DMS 273 treated with DMSO at 0.1 percent for 48 hours (cell line): ENCODE measurements at places on chromosomes 4 and X.

- DNase-seq: no peak
Observed at GRCh38 chr4:16082041-16082425, 1.8 kb downstream of the PROM1 start.

- DNase-seq: no peak
Observed at GRCh38 chrX:78514852-78515251, 144.3 kb downstream of the RTL3 start.

- DNase-seq: no peak
Observed at GRCh38 chr4:123889507-123889906, 492.9 kb downstream of the SPRY1 start.

DNA sequence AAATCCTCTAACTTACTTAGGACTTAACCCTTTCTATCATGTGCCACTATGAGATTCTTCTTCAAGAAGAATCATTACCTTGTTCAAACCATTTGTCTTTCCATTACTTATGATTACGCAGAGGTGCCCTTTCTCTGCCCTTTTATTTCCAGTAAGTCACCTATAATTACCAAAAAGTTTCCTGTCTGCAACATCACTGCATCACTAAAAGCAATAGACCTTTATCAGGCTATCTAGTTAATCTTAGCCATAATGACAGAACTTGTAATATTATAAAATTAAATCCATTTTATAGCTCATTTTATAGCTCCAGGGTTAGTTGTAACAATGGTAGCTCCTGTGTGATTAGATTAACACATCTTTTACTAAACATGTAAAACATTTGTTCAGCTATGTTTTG is 673.6 kb upstream of the PITX2 start:
- no peak for DNase-seq

DNA sequence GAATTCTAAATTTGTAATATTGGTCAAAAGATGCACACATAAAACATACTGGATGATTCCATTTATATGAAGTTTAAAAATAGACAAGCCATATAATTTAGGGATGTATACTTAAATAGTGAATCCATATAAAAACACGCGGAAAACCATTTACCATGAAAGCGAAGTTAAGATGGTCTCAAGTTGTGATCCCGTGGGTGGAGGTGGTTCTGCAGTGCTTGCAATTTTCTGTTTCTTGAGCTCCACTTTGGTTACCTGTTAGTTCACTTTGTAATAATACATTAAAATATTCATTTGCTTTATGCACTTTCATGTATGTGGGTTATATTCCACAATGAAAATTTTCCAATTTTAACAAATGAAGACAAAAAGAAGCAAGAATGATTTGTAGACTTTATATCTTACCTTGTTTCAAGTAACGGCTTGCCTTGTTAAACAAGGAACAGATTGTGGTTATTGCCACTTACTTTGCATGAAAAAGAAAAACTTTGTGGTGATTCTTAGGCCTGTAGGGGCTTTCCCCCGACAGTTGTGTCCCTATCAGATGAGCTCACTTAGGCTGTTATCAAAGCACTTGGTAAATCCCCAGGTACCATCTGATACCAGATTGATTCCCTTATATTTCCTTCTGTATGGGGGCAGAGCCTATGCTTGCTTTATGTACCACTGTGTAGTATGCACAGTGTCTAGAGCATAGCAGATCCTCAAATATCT is 12.2 kb downstream of the UCP1 start:
- no peak for DNase-seq

GRCh38 chr4:36872679-36873078 is 371.9 kb upstream of the NWD2 start:
- DNase-seq: no peak

DNA sequence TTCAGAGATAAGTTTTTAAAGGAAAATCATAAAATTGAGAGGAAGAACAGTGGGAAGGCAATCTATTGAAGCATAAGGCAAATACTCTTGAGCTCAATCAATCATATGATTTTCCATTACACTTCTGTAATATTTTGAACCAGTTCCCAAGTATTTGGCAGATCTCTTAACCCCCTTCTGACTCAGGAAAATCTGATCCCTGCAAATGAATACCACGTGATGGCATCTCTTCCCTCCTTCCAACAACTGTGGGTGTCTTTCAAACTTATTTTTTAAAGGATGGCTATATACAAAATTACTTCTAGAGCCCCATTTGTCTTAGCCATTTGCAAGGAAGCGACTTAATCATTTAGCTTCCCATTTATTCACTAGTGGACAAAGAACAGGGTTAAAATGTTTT is 41.9 kb downstream of the AMOT start:
- no peak for DNase-seq

DNA sequence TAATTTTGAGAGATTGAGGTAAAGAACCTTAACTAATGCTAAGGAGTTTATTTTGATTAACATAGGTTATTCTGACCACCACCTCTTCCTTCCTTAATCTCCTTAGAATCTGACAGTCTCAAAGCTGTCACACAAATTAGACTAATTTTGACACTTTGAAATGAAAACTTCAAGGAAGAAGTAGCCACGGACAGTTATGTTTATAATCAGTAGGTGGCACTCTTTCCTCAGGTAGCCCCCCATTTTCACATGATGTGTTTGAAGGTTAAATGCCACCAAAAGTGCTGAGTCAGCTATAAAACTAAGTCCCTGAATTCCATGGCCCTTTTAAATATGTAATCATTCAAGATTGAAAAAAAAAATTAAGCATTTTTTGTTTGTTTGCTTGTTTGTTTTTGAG is 22.4 kb downstream of the TMEM33 start:
- DNase-seq: no peak

- no peak for DNase-seq
Observed at GRCh38 chr4:53559021-53559620, 32.2 kb downstream of the LNX1 start.

- DNase-seq: no peak
Observed at GRCh38 chr4:106201373-106201772, 114.6 kb downstream of the TBCK start.

GRCh38 chr4:101155368-101155767 is 192.0 kb downstream of the PPP3CA start:
- DNase-seq: no peak

- no peak for DNase-seq
Observed at GRCh38 chrX:118694638-118695037, 32.8 kb upstream of the IL13RA1 start.

- no peak for DNase-seq
Observed at GRCh38 chrX:110741213-110741796, 54.3 kb downstream of the CHRDL1 start.

- DNase-seq: peak; percentile 7
Observed at GRCh38 chrX:103464072-103464773, 55.1 kb downstream of the RAB40A start.

- DNase-seq: no peak
Observed at GRCh38 chr4:21811565-21811964, 137.0 kb downstream of the KCNIP4 start.

DNA sequence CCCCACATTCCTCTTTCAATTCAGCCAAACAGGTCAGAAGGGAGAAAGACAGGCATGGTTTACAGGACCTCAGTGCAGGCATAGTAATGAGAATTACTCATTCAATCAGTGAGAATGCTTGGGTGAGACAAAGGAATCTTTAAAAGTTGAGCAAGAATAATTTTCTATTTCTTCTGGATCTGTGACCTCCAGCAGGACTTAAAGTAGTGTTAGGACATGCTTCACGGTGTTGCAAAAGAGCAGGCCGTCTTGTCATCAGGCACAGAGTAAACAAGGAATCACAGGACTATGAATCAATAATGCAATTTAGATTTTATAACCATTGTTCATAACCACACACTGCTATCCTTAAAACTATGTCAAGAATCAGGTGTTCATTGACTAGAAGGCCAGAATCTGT is 130.6 kb upstream of the GLRA2 start:
- no peak for DNase-seq

GRCh38 chr4:41865306-41865980 is 69.8 kb upstream of the TMEM33 start:
- no peak for DNase-seq

- DNase-seq: no peak
Observed at GRCh38 chrX:66110112-66110511, 53.9 kb upstream of the HEPH start.

- no peak for DNase-seq
Observed at GRCh38 chr4:93751411-93751810, 77.1 kb upstream of the ATOH1 start.

DNA sequence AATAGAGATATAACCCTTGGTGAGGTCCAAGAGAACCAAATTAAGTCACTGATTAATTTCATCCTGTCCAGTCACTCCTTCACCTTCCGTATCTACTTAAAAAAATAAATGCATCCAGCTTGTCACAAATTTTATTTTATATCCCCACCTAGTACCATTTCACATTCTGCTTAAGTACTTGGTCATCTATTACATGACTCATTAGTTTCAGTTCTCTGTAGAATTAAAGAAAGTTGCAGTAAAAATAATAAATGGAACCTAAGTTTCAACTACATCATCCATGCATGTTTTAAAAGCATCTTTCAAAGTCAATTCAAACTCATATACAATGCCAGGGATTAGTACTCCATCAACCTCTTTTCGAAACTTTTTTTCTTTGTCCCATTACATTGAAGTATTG is 130.2 kb downstream of the SH2D1A start:
- no peak for DNase-seq

- DNase-seq: no peak
Observed at GRCh38 chr4:47933840-47934239, 19.5 kb upstream of the NFXL1 start.

DNA sequence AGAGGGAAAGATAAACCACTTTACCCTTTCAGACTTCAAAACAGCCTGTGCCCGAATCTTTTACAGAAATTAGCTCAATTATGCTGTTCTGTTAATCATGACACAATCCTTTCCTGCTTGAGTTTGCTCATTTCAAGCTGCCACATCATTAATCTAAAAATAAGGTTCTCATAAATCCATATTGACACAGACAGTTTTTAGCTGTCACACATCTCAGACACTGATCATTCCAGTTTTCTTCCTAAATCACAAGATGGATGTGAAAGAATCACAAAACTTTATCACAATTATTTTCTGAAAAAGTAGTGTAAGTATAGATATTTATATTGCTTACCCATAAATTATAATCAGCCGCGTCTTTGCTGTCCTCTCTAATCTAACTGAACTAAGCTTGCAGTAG is 27.9 kb upstream of the AMELX start:
- DNase-seq: no peak

DNA sequence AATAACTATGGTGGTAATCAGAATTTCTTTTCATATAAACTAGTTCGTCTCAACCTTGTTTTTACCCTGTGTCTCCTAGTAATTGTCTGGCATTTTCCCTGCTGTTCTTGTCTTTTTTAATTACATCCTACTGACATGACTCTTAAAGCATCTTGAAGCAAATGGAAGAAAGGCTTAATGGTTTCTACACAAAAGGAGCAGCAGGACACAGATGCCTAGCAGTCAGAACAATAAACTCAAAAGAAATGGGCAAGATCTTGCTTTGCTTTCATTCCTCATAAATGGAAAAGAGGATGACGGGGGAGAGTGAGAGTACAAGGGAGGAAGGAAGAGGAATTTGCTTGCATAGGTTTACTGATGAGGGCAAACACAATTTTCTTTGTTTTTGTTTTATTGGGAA is 293.2 kb upstream of the EMCN start:
- DNase-seq: no peak

DNA sequence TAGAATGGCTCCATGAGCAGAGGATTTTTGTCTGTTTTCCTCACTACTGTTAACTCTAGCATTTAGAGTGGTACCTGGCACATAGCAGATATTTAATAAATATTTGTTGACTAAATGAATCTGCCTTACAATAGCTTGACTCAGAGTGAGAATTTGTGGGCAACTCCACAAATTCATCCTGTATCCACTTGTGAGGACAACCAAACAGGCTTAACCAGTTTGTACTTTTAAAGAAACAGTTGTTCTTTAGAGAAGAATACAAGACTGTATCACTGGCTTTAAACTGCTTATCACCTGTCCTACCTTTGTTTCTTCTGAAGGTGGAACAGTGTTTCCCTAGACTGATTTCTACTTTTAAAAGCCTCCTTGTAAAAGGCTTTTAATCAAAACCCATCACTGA is 141.3 kb upstream of the SH3RF1 start:
- no peak for DNase-seq

GRCh38 chrX:10022273-10022541 is 55.0 kb downstream of the CLDN34 start:
- DNase-seq: no peak

DNA sequence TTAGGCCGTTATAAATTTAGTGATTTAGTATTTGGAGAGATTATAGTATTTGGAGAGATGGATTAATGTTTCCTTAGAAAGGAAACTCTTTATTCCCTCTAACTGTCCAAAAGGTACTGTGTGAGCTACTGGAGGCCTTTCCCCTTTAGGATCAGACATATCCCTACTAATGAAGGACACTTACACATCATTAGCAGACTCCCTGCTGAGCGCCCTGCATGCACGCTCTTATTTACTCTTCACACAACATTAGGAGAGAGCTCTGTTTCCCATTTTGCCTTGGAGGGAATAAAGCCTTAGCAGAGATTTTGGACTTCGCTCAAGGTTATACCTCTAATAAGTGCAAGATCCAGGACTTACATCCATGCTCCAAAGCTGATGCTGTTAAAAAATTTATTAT is 17.8 kb upstream of the STOX2 start:
- DNase-seq: no peak

DNA sequence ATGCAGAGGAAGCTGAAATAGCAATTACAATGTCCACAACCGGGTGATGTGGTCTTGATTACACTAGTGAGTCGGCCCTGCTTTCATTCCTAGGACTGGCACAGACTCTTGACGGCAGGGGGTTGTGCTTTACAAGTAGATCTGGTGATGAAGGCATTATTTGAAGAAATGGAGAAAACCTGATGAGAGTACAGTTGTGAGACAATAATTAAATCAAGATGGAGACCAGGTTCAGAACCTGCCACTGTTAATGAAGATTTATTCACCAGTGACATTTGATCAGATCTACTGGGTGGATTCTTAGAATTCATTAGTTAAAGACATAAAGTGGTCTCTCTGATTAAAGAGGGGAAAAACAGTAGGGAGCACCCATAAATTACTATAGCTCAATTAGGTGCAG is 747.2 kb downstream of the STPG2 start:
- DNase-seq: no peak

DNA sequence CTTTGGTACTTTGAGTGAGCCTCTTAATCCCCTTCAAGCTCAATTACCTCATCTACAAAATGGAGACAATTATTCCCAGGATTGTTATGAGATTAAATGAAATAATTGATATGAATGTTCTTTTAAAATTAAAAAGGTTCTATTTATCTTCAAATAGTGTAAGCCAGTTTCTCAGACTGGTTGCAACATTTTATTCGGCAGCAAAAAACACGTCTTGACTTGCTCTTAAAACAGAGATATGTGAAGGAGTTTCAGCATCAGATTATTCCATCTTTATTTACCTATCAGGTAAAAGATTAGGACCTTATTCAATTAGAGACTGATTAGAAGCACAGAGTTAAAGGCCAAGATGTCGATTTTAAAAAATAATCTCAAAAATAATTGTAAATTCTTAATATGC is 10.5 kb downstream of the NDNF start:
- no peak for DNase-seq

- no peak for DNase-seq
Observed at GRCh38 chr4:82231806-82232205, 142.0 kb downstream of the HNRNPD start.
